MCF 10A (cell line): ENCODE measurements at places on chromosomes 3 and 15. TPM values are rescaled to one million over a fixed set of nuclear protein-coding genes. Genes with fewer than 3 reads are reported as not detected.

The ISLR gene
- not detected in 2 replicates for total RNA-seq

The SPESP1 gene
- total RNA-seq = 16.8 and 17.6 TPM in 2 replicates

The ST3GAL6 gene
- total RNA-seq = 1.2 and 1.5 TPM in 2 replicates

The BCHE gene
- not detected in 2 replicates for total RNA-seq

The ACP3 gene
- not detected in 2 replicates for total RNA-seq

The KIF7 gene
- total RNA-seq = 2.7 and 3.1 TPM in 2 replicates

The WNT7A gene
- 0.47 and 0.61 TPM in 2 replicates for total RNA-seq

The ZNF106 gene
- total RNA-seq = 54.2 and 61.4 TPM in 2 replicates

The CCDC54 gene
- not detected in 2 replicates for total RNA-seq

The IRAK2 gene
- 6.0 and 7.0 TPM in 2 replicates for total RNA-seq

The RTP4 gene
- not detected in 2 replicates for total RNA-seq

The HHLA2 gene
- not detected in 2 replicates for total RNA-seq

The HYAL1 gene
- 0.42 and 0.70 TPM in 2 replicates for total RNA-seq

The GOLGA6B gene
- total RNA-seq = not detected in 2 replicates

The PLCL2 gene
- 0.17 and 0.51 TPM in 2 replicates for total RNA-seq

The SSUH2 gene
- total RNA-seq = 0.32 and 0.51 TPM in 2 replicates

The COL7A1 gene
- total RNA-seq = 44.2 and 60.5 TPM in 2 replicates

The C3orf33 gene
- total RNA-seq = 3.2 and 3.6 TPM in 2 replicates

The IL17RE gene
- 5.0 and 5.5 TPM in 2 replicates for total RNA-seq

The FBXL22 gene
- 0.39 and 0.58 TPM in 2 replicates for total RNA-seq

The HRH1 gene
- total RNA-seq = 11.0 and 14.8 TPM in 2 replicates

The SPATA12 gene
- total RNA-seq = 0.12 TPM in 1 of 2 replicates, not detected in the other

The RHCG gene
- total RNA-seq = not detected in 2 replicates

The GABRR3 gene
- total RNA-seq = not detected in 2 replicates

The CCR9 gene
- not detected in 2 replicates for total RNA-seq

The DHFR2 gene
- 3.4 and 5.0 TPM in 2 replicates for total RNA-seq

The COPS2 gene
- total RNA-seq = 123 and 132 TPM in 2 replicates

The CA12 gene
- 19.6 and 20.3 TPM in 2 replicates for total RNA-seq

The TLR9 gene
- not detected in 2 replicates for total RNA-seq

The EIF5A2 gene
- 6.0 and 15.0 TPM in 2 replicates for total RNA-seq

The TMEM212 gene
- total RNA-seq = not detected in 2 replicates

The SLC38A3 gene
- not detected in 2 replicates for total RNA-seq

The GRM7 gene
- not detected in 2 replicates for total RNA-seq

The SAMMSON gene
- not detected in 2 replicates for total RNA-seq

The MCF2L2 gene
- total RNA-seq = 2.6 and 3.4 TPM in 2 replicates

The KNG1 gene
- total RNA-seq = not detected in 2 replicates

The ANKRD63 gene
- not detected in 2 replicates for total RNA-seq
